Activated CD4-positive, alpha-beta T cell treated with anti-CD3 and anti-CD28 coated beads, Interleukin-2, amount 10 ng/mL, durations not matched to agents 24 days and 14 days (primary cell): ENCODE measurements at places on chromosomes 6 and 20. TPM values are rescaled to one million over a fixed set of nuclear protein-coding genes. Genes with fewer than 3 reads are reported as not detected.

DNA sequence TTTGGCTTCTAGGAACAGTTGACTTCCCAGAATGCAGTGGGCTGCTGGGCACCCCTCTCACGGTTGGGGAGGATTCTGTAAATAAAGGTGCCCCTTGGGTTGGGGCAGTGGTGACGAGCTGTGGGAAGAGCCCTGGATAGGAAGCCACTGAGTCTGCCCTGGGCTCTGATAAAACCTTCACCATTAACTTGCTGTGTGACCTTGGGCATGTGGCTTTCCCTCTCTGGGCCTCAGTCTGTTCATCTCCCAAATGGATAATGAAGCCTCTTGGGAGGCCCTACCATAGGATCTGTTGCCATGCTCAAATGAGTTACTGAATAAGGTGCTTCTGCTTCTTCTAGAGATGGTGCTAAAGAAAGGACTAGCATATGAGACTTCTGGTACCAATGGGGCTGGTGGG lies 3.7 kb downstream of the CRIP3 start:
- no peak for DNase-seq
- H3K27me3 ChIP-seq, result peaks cover 15% of the 10 kb centered on the region
- H3K27ac ChIP-seq, result no peak overlapping the region
- no peak overlapping the region for H3K4me3 ChIP-seq
- no peaks in the 10 kb centered on the region for H3K36me3 ChIP-seq
- peaks cover 5% of the 10 kb centered on the region for H3K4me1 ChIP-seq

DNA sequence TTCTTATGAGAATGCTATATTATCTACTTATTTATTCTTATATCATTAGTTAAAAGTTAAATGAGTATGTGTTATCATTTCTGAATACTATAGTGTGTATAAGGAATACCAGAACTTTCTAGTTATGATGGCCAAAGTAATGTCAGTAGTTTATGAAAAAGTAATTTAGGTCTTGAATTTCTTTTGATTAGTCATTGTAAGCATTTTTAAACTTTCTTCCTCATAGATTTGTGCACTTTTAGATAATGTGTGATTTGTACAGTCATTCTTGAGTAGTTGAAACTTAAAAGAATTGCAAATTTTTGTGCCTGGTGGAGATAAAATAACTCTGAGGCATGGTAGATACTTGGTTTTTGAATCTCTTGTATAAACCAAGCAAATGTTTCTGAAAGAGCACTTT lies 311.3 kb downstream of the CDKAL1 start:
- no peak for DNase-seq
- peaks cover 8% of the 10 kb centered on the region for H3K36me3 ChIP-seq
- peaks cover 17% of the 10 kb centered on the region for H3K4me1 ChIP-seq
- H3K4me3 ChIP-seq, result no peak overlapping the region
- no peaks in the 10 kb centered on the region for H3K27me3 ChIP-seq

The SLC13A3 gene
- total RNA-seq, result not detected in 2 replicates

DNA sequence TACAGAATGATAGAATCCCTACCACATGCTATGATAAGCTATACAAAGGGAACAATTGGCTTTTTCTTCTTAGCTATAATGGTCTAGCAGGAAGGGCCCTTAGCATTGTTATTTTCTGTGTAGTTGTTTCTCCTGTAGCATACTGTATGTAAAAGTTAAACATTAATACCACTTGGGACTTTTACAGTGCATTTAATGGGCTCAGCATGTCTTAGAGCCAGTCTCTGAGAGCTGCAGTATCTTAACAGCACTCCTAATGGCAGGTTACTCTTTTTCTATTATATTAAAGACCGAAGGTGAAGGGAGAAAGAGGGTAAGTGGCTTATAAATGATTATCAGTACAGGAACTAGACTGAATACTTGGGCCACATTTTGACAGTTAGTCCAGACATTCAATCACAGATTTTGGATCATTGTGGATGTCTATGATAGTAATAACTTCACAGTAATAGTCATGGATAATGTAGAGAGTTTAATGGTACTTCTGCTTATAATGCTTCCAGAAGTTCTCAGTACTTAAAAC lies 290.7 kb downstream of the PHF3 start:
- no peak overlapping the region for H3K4me3 ChIP-seq
- no peaks in the 10 kb centered on the region for H3K4me1 ChIP-seq
- H3K27me3 ChIP-seq, result no peaks in the 10 kb centered on the region
- no peaks in the 10 kb centered on the region for H3K36me3 ChIP-seq
- H3K27ac ChIP-seq, result no peak overlapping the region

The MACROD2 gene
- not detected in 2 replicates for total RNA-seq

DNA sequence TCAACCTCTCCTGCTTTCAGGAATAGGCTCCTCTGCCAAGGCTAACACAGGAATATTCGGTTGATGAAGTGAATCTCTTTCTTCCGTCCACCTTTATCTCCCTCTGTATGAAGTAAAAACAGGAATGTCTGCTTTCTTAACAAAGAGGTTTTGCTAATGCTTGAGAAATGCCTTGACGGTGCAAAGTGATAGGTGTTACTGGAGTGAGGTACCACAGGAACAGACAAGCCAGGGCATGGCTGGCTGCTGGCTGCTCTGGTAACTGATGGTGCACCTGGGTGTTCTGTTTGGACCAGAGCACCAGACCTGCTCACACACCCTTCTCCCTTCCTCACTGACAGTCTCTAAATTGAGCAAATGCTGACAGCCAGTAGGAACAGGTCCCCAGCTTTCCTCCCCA lies 174.0 kb upstream of the FBXL4 start:
- H3K27me3 ChIP-seq, result peaks cover 9% of the 10 kb centered on the region
- no peak overlapping the region for H3K27ac ChIP-seq
- H3K4me3 ChIP-seq, result no peak overlapping the region
